Activated CD8-positive, alpha-beta memory T cell treated with anti-CD3 and anti-CD28 coated beads for 48 hours (primary cell): ENCODE measurements at places on chromosomes 12 and 14.

GRCh38 chr12:42756841-42757623 lies 167.5 kb upstream of the PRICKLE1 start:
- no peak for DNase-seq

GRCh38 chr12:50401500-50402081 lies 906 bp downstream of the LARP4 start:
- no peak for DNase-seq

- DNase-seq, result no peak
These were observed 232.0 kb downstream of the GRIN2B start for GRCh38 chr12:13749389-13749788.

GRCh38 chr12:2633825-2634200 lies 161.0 kb upstream of the FKBP4 start:
- DNase-seq, result no peak
